ENCODE measurements at places on chromosomes 7 and 10. TPM values are rescaled to one million over a fixed set of nuclear protein-coding genes. Genes with fewer than 3 reads are reported as not detected.

The FAM13C gene
- total RNA-seq = not detected

The RSPH10B2 gene
- 0.21 TPM for total RNA-seq

The AMPH gene
- not detected for total RNA-seq

The PAX4 gene
- not detected for total RNA-seq

The ELOVL3 gene
- total RNA-seq = not detected

The GTPBP10 gene
- total RNA-seq = 26.6 TPM

The LHPP gene
- total RNA-seq = 6.5 TPM

The COBL gene
- 0.21 TPM for total RNA-seq

The GARIN1A gene
- total RNA-seq = 0.21 TPM

The PSD gene
- 0.56 TPM for total RNA-seq

The CABCOCO1 gene
- not detected for total RNA-seq

The TCERG1L gene
- not detected for total RNA-seq

The ZNF804B gene
- not detected for total RNA-seq

GRCh38 chr7:139034855-139035585 lies 822 bp downstream of the ZC3HAV1L start:
- no peak for DNase-seq

GRCh38 chr7:47804767-47805545 lies 143.3 kb downstream of the PKD1L1 start:
- DNase-seq = no peak

- no peak for DNase-seq
These were observed 11.3 kb upstream of the INMT start for GRCh38 chr7:30740417-30741181.

- no peak for DNase-seq
These were observed 246.1 kb upstream of the PLXDC2 start for GRCh38 chr10:19570120-19570519.

- no peak for DNase-seq
These were observed 372.5 kb downstream of the SDK1 start for GRCh38 chr7:3673524-3673923.

- DNase-seq = no peak
These were observed 321.3 kb downstream of the PTEN start for GRCh38 chr10:88184543-88185297.

- DNase-seq = no peak
These were observed 44.9 kb downstream of the HYCC1 start for GRCh38 chr7:22969010-22969431.

GRCh38 chr7:75979759-75980429 lies 14.5 kb downstream of the TMEM120A start:
- no peak for DNase-seq

DNA sequence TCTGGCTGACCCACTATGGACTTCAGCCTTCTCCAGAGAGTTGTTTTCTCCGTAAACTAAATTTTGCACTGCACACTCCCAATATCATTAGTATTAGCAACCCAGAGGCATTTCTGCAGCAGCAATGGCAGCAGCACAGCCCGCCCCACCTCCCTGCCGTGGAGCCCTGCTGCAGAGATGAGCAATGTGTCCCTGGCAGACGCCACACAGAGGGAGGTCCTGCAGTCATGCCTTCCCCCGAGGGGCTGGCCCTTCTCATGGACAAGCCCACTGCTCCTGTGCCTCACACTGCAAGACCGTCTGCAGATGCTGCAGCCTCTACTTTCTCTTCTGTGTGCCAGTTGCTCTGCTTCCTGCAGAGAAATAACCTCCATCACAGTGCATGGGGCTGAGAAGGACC lies 393.4 kb upstream of the MKI67 start:
- DNase-seq = no peak

GRCh38 chr10:122295451-122295809 lies 24.3 kb downstream of the BTBD16 start:
- DNase-seq = no peak

DNA sequence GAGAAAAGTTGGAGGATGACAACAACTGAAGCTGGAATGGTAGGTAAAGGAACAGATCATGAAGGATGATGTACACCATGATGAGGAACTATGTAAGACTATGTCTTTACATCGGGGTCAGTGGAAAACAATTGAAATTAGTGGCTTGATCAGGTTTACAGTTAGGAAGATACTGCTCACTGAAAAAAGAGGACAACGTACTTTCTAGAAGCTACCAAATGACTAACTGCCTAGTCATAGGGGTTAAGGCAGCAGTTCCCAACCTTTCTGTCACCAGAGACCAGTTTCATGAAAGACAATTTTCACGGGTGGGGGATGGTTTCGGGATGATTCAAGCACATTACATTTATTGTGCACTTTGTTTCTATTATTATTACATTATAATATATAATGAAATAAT lies 91.6 kb upstream of the ANKRD1 start:
- no peak for DNase-seq

DNA sequence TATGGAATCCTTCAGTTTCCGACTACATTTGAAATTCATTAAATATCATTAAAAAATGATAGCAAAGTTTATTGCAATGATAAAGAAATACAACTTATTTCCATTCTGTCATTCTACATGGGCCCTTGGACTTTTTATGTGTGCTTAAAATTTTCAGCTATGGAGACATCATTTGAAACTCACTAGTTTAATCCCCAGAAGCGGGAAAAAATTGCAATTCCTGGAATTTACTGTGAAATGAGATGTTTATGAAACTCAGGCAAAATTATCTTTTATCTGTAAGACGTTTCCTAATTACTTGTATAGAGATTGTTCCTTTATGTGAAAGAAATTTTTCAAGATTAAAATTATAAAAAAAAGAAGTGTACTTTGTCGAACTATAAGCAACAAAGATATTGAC lies 213.4 kb downstream of the PARD3 start:
- DNase-seq = no peak

GRCh38 chr7:76403780-76404494 lies 5.6 kb downstream of the SSC4D start:
- no peak for DNase-seq

DNA sequence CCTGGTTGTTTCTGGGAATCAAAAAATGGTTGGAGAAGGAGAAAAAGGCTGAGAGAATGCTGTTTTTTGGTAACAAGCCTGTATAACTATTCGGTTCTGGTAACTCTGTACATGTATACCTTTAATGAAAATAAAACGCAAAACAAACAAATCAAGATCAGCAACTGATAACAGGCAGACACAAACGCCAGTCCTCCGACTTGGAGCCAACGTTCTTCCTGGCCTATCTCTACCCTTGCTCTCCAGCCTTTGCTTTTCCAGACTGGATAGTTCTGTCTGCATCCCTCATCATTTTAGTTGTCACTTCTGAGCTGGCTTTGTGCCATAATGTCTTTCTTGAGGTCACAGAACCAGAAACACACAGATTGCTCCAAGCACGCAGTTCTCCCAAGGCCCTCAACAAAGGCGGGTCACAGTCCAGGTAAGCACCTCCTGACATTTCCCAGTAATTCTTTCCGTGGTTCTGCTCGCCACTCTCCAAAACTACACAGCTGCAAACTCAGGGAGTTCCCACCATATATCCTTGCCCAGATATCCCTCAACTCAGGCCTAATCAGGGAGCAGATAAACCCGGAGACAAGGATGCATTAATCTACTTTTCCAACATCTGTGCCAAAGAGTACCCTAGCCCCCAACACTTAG lies 20.2 kb downstream of the HIP1 start:
- no peak for DNase-seq

DNA sequence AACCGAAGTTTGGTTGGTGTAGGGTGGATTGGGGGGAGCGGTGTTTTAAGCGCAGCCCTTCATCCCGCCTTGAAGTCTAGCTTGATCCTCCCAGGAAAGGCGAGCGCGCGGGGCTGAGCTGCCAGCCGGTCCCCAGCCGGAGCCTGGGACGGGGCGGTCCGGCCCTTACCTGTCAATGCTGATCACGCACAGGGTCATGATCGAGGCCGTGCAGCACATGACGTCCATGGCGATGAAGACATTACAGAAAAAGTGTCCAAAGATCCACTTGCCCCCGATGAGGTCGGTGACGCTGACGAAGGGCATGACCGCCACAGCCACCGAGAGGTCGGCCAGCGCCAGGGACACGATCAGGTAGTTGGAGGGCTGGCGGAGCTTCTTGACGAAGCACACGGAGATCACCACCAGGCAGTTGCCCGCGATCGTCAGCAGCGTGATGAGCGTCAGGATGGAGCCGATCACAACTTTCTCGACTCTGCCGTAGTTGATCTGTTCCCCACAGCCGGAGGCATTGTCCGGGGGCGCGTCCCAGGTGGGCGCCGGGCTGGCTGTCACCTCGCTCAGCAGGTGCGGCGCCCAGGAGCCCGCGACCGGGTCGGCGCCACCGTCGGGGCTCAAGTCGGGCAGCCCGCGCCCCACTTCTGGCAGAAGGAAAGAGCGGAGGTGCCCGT lies 740 bp downstream of the HTR7 start:
- DNase-seq = no peak

- DNase-seq = no peak
These were observed 1.2 kb upstream of the INPP5A start for GRCh38 chr10:132536241-132536876.

DNA sequence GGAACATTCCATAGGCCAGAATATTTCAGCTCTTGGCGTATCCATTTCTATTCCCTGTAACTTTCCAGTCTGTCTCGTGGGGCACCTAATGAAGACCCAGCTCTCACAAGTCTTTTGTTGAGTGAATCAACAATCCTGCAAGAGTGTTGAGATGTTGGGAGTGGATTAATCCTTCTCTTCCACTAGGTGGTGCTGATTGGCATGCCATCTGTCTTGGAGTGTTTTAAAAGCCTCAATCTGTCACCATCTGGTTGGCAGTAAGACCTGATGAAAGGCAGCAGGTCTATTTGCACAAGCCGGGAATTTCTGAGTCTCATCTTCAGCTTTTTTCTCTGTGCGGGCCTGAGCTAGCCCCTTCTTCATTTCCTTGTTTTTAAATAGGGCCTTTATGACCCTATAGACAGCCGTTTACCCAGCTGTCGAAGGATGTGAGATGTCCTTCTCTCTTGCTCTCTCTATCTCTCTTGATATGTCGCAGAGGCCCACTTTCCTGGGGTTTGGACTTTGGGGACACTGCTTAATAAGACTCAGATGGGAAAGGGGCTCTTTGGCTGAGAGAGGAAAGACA lies 180.5 kb downstream of the ZNF365 start:
- no peak for DNase-seq

DNA sequence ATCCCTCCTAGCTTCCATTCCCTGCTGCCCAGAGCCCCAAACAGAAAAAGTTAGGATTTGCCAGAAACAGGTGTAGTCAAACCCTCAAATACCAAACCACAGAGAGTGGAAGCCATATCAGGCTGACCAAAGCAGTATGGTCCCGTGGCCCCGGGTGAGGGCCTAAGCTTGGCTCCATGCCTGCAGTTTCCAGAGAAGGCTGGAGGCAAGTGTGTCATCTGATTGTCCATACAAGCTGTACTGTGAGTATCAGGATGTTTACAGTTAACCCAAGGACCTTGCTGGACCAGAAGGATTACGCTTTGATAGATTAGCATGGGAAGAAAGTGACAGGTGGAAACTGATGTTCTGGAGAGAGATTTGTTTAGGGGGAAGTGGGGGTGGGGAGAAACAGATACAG lies 96.3 kb downstream of the PRKAG2 start:
- DNase-seq = no peak

- DNase-seq = no peak
These were observed 137.4 kb upstream of the AKR1E2 start for GRCh38 chr10:4688601-4689000.

- DNase-seq = no peak
These were observed 7.9 kb upstream of the ZFYVE27 start for GRCh38 chr10:97729014-97729413.

DNA sequence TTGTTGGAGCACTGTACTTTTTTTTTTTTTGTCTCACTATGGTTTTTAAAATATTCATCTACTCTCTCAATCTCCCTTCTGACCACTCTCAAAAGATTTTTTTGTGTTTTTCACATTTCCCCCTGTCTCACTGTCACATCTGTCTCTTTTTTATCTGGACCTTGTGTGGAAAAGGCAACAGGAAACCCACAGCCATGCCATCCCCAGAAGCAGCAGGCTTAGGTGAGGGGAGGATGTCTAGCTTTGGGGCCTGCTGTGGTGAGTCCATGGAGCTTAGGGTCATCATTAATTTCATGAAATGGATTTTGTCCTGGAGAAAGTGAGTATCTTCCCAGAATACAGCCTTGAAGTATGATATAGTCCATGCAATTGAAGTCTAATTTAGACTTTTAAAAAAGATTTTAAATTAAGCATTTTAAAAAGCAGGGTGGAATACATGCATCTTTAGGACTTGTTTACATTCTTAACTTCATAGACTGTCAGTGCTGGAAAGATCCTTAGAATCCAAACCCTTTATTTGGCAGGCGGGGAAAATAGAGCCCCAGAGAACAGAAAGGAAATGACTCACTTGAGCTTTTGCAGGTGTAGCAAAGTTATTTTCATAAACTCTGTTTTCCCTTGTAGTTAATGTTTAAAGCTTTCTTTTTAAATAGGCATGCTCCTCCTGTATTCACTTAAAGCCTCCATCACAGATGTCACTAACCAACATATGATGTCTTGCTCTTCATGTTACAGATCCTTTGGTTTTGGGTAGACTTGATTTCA lies 25.1 kb downstream of the MINDY4 start:
- no peak for DNase-seq

- no peak for DNase-seq
These were observed 57.2 kb upstream of the VIPR2 start for GRCh38 chr7:159201722-159202330.

DNA sequence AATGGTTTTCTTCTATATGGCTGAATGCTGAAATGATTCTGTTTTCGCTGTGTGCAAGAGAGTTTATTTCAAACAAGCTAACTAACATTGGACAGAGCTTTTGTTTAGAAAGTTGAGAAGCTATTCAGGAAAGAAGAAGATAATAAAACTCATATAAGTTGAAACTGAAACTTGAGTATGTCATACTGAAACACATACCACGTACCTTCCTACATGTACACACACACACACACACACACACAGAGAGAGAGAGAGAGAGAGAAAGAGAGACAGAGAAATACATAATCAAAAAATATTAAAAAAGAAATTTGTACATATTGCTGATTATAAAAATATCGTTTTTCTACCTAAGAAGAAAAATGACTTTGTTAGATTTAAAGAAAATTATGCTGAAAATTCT lies 561.9 kb upstream of the KCND2 start:
- no peak for DNase-seq

- no peak for DNase-seq
These were observed 101.2 kb upstream of the PARD3 start for GRCh38 chr10:34916314-34916713.

DNA sequence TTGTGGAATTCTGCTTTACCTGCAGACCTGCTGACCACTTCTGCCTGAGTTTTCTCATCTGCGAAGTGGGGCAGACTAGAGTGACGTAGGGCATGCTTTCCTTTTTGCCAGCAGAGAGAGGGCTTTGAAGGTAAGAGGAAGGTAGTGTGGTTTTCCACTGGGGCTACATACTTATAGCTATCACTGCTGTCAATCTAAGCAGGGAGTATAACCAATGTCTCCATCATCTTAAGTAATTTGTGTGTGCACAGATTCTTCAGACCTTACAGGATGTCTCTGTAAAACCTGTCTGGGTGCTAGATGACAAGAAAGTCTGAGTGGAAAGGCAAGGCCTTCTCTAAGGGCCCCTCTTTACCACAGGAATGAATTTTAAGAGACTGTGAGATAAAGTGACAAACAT lies 106.8 kb downstream of the RBM20 start:
- DNase-seq = no peak

GRCh38 chr7:11616466-11616865 lies 215.5 kb downstream of the THSD7A start:
- no peak for DNase-seq
